Activated effector memory CD4-positive, alpha-beta T cell treated with anti-CD3 and anti-CD28 coated beads, Interleukin-2, amount 50 U/mL, for 16 hours (primary cell): ENCODE measurements at places on chromosomes 7 and 10.

DNA sequence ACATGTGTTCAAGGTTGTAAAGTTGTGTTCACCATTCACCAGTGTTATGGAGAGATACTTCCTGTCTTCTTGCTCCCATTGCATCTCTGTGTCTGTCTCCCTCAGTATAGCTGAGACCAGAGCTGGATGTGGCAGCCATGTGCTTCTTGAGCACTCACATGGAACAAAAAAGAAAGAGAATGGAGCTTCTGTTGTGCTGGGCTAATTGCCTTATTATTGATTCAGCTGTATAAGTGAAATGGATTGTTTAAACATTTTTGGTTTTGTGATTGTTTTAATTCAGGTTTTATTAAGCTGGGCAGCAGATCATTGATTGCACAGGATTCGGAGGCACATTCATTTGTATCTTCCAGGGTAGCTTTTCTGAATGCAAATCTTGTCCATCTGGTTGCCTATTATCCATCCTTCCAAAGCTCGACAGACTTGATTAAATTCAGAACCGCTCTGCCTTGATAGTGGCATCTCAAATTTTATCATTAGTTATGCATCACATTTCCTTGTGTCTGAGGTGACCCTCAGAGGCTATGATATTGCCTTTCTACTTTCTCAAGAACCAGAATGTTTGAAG, 119.9 kb downstream of the CCNY start:
- no peak for DNase-seq

DNA sequence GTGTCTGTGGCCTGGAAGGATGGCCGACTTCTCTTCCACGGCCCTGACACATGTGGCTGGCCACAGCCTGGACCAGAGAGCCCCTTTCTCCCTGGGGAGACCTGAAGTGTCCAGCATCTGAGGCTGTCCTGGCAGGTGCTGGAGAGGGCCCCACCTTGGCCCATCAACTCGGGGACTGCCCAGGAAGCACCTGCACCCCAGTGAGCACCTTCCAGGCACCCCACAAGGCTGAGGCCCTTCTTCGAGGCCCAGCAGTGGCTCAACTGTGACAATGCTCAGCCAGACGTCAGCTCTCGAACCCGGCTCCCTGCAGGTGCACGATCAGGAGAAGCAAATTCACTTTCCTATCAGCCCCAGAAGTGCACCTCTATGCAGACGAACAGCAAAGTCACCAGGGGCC, 24.3 kb downstream of the RGS10 start:
- no peak for DNase-seq

DNA sequence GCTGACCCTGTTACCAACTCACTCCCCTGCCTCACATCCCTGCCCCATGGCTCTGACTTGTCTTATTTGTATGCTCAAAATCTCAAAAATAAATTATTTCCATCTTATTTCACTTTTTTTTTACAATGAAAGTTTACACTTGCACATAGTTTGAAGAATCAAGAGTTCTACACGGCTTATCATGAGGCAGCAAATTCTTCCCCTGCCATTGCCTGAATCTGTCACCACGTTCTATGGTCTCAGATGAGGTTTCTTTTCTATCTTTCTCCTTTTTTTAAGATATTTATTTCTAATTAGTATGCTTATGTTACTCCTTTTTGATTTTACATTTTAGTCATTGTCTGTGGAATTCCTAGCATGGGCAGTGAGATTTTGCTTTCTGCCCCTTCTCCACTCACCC, 28.4 kb downstream of the ARHGAP22 start:
- DNase-seq: no peak

GRCh38 chr10:12849319-12850181, 152.0 kb downstream of the CCDC3 start:
- DNase-seq: no peak

DNA sequence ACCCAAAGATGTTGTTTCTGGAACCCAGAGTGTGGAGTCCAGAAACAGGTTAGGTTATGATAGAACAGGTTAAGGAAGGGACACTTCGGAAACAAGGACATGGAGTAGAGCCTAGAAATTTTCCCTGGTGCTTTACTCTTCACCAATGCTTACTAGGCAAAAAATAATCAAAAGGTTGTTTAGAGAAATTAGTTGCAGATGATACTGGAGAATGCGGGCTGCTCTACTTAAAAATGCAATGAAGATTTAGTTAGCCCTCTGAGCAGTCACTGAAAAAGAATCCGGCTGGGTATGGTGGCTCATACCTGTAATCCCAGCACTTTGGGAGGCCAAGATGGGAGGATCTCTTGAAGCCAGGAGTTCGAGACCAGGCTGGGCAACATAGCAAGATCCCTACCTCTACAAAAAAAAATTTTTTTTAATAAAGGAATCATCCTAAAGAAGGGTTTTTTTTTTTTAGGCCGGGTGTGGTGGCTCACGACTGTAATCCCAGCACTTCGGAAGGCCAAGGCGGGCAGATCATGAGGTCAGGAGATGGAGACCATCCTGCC, 3.3 kb upstream of the UBE2H start:
- DNase-seq: no peak

DNA sequence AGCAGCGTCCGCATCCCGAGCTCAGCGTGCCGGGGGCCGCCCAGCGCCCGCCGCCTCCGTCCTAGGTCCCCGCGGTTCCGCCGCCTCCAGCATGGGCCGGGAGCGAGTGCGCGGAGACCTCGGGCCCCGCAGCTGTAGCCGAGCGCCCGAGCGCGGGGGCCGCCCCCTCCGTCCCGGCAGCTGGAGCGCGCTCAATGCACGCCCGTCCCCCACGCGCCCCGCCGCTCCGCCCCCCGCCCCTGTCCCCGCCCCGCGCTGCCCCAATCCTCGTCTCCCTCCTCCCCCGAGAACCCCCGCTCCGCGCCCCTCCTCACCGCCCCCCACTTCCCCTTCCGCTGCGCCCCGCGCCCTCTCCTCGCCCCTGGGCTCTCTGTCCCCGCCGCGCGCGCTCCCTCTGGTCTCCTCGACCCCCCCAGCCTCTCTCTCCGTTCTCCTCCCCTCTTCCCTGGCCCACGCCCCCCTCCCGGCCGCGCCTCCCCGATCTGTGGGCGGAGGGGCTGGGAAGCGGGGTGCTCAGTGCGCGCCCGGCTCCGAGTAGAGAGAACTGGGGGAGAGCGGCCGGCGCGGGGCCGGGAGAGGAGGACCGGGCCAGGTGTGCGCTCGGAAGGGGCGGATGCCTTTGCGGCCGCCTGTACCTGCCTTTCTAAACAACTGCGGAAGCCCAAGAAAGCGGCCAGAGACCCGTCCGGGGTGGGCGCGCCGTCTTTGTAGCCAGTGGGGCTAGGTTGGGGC, at the start of gene VIPR2:
VIPR2 (minus strand) TSS at position 110 of the 732 bp plus-strand sequence; CDS start at position 14, 96 bp downstream.
- no peak for DNase-seq

GRCh38 chr10:127385066-127385465, 164.0 kb upstream of the NPS start:
- no peak for DNase-seq

DNA sequence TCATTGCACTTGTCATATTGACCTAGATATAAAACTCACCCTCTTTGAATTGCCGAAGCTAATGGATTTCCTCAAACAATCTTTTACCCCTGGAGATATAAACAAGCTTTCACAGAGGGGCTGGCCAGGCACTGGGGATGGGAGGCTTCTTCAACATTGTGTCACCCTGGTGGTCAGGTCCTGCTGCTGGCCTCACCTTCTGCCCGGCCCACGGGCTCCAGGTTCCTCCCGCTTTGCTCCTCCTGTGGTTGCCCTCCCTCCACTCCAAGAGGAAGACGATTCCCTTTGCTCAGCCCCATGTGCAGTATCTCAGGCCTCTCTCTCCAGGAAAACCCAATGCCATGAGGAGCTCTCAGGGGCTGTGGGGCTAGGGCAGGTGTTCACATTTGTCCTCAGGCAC, 118.1 kb upstream of the ADCY1 start:
- no peak for DNase-seq

- DNase-seq: no peak
Observed at GRCh38 chr7:70189776-70190175, 591.5 kb downstream of the AUTS2 start.

GRCh38 chr7:83053965-83054364, 108.7 kb downstream of the PCLO start:
- DNase-seq: no peak

- no peak for DNase-seq
Observed at GRCh38 chr10:87843714-87844113, 19.6 kb downstream of the KLLN start.

DNA sequence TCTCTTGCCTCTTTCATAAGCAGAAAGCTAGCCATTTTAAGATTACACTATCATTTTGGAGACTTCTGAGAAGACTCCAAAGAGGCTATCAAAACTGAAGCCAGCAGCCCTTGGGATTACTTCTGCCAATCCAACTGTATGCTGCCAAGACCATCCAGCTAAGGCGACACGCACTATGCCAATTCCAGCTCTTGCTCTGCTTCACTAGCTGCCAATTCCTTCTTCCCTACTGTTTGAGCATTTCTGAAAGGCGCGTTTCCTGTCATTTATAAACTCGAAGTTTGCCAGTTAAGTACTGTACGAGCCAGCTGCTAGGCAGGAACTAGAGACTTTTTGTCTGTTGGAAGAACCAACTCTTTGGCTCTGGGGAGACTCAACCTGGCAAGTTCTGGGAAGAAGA, 36.5 kb downstream of the MALSU1 start:
- DNase-seq: no peak

GRCh38 chr10:18164748-18165361, 24.6 kb downstream of the CACNB2 start:
- no peak for DNase-seq

- DNase-seq: no peak
Observed at GRCh38 chr7:156895024-156895780, 2.2 kb upstream of the LMBR1 start.

- DNase-seq: no peak
Observed at GRCh38 chr7:141649865-141650634, 51.9 kb downstream of the DENND11 start.

DNA sequence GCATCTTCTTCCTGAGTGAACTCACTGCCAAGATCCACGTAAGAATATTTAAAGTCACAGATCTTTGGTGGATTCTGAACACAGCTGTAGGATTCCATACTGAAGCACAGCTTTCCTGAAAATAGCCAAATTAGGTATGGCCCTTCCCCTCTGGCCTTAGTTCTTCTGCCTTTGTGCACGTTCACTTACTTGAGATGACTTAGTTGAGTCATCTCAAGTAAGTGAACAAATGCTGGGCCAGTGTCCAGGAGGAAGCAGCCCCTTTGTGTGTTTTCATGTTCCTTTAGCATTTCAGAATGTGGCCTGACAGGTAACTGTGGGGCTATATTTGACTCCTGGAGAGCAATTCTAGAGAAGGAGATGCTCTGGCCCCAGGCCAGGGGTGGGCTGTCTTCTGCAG, 51.5 kb downstream of the CCNY start:
- no peak for DNase-seq

GRCh38 chr7:12281038-12281437, 69.9 kb downstream of the TMEM106B start:
- DNase-seq: no peak

DNA sequence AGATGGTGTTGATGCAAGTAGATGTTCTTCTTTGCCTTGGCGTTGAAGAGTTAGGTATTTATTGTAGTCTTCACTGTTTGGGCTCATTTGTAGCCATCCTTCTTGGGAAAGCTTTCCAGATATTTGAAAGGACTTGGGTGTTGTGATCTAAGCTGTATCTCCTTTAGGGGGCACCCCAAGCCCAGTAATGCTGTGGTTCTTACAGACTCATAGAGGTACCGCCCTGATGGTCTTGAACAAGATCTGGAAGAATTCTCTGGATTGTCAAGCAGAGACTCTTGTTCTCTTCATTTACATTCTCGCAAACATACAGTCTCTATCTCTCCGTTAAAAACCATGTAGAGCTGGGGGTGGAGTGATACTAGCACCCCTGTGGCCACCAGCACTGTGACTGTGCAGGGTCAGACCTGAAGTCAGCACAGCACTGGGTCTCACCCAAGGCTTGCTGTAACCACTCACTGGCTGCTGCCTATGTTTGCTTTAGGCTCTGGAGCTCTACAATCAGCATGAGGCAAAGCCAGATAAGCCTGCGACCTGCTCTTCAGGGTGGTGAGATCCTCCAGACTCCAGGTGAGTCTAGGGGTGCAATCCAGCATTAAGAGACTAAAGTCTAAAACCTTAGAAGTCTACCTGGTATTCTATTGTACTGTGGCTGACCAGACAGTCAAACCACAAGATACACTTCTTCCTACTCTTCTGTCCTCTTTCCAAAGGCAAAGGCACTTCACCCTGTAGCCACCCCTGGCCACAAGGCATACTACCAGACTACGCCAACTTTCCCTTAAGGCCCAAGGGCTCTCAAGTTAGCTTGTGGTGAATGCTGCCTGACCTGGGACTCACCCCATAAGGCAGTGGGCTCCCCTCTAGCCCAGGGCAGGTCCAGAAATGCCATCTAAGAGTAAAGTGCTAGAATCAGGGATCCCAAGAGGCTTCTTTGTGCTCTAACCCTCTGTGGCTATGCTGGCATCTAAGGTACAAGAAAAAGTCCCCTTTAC, 209.7 kb upstream of the TMEM196 start:
- no peak for DNase-seq

DNA sequence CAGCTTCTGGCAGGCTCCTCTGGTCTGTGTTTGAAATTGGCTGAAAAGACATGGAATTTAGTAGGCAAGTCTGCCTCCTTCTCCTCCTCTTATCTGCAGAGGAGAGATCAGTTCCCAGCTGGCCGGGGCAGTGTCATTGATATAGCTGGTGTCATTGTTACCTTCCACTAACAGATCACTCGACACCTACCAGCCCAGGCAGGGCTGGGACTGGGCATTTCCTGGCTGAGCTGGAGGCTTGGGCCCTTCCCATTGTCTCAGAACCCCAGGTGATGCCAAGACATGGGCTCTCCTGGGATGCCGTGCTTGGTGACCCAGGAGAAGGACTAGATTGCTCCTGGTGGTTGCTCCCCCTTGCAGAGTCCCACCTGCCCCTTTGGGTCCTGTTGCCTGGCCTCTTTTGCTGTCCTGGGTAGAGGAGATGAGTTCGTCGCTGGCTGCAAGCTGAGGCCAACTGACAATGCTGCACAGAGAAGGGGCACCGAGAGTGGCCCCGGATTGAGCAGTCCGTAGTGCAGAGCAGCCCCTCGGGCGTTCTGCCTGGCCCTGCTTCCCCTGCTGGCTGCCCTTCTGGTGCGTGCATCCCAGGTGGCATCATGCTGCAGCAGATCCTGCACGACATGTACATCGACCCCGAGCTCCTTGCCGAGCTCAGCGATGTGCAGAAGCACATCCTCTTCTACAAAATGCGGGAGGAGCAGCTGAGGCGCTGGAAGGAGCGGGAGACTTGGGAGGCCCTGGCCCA, at the start of gene SH2D4B:
SH2D4B (plus strand) TSS at position 167 of the 745 bp plus-strand sequence; CDS start at position 597, 430 bp downstream.
- no peak for DNase-seq

DNA sequence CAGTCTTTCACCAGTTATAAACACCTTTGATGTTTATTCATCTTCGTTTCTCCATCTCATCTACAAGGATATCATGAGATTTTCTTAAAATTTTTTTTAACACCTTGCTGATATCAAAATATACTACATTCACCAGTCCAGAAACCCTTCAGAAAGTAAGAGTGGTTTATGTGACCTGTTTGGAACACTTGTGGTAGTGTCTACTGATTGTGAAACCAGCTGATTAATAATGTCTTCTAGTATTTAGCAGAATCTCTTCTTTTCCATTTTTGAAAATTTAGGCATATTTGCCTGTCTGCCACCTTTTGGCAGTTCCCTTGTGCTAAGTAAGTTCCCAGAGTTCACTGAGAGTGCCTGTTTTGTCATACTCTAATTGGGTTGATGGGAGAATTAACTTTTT, 18.5 kb downstream of the DLD start:
- DNase-seq: no peak
